ENCODE measurements at places on chromosomes 16 and 17.

GRCh38 chr16:51306886-51307595 is 156.0 kb upstream of the SALL1 start:
- DNase-seq = no peak

DNA sequence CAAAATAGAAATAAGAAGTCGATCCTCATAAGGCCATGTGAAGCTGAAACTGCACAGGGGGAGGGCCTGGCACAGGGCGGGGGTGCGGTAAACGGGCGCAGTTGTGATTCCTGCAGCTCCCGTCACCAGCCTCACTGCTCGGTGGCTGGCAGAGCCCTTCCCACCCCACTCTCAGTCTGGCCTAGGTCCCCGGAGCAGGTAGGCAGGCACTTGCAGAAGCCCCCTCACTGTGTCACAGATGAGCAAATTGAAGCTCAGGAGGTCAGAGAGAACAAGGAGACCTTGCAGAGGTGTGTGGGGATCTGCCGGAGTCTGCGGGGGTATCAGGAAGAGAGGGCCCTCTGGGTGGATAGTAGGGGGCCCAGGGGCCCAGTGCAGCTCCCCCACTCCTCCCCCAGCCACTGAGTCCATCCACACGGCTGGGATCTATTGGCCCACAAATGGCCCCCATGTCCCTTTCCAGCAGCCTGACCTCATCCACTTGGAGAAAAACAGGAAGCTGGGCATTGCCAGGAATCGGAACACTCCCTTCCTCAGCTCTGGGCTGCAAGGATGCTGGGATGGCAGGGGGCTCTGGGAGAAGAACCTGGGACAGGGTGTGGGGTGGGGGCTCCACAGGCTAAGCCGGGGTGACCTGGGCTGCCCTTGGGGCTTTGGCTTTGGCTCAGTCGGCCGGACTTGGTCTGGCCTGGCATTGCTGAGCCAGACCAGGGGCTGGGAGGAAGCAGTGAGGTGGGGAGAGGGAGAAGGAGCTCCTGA is 21.4 kb upstream of the MAP3K14 start:
- DNase-seq = no peak

GRCh38 chr16:89346869-89347268 is 129.4 kb downstream of the ZNF778 start:
- no peak for DNase-seq

GRCh38 chr17:78127888-78128550 is 536 bp downstream of the TMC6 start:
- no peak for DNase-seq

DNA sequence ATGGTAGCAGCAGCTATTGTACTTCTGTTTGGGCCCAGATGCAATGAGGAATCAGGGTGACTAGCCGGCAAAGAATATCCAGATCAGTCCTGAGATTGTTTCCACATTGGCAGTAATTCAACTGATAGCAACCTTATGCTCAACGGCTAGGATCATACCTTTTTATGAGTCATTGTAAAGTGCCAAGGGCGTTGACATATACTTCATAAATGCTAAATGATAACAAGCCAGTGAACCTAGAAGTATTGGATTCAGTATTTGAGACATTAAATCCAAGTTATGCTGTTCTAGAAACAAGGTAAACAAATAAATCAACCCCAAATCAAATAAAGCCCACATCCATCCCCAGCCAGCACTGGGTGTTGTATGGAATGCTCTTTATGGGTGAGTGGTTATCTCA is 207.1 kb upstream of the ZFHX3 start:
- no peak for DNase-seq

DNA sequence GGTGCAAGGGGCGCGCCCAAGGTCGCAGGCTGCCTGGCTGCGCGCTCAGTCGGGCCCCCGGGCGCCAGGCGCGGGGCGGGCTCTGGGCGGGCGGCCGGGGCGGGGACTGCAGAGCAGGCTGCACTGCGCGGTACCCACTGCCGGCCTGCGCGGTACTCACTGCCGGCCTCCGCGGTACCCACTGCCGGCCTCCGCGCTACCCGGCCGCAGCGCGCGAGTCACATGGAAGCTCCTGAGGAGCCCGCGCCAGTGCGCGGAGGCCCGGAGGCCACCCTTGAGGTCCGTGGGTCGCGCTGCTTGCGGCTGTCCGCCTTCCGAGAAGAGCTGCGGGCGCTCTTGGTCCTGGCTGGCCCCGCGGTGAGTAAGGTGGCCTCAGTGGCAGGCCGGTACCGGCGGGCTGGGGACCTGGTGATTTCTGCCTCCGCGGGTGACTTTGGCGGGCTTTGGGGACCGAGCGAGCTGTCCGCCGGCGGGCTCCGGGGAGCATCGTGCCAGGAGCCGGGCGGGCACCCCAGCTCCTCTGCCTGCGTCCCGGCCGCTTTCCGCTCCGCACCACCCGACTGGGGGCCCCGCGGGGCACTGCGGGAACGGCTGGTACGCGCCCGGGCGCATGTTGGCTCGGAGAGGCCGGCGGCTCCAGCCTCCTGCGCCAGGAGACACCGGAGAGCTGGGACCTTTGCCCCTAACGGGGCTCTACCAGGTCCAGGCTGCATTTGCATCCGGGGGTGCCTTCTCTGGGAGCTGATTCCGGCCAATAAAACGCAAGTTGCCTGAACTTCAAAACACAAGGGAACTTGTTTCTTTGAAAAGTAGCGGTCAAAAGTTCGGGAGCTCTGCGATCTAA is at the start of gene SLC47A1:
Gene SLC47A1, plus strand, starts transcription at position 137 of the 844 bp plus-strand sequence. Its CDS starts 86 bp downstream, at position 223.
- no peak for DNase-seq

DNA sequence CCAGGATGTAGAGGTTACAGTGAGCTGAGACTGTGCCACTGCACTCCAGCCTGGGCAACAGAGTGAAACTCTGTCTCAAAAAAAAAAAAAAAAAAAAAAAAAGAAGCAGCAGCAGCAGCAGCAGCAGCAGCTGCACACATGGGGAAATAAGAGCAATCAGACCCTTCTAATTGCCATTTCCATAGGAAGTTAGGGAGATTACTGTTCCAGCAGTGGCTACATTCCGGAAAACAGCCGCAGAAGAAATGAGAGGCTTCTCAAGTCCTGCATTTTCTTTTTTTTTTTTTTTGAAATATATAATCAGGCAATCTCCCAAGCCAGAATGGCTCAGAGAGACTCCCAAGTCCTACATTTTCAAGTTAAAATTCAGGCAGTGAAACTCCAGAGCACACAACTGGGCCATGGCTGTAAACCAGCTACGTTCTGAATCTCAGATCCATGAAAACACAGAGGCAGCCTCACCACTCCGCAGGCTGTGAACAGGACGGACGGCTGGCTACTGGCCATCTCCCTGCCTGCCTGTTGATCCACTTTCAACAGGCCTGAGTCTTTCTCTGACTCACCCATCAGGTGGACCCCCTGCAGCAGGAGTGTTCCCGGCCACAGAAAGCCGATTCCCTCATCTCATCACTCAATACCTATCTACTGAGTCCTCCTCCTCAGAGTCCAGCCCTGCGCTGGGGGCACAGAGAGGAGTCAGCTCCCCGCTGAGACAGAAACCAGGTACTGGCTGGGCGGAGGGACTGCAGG is 15.0 kb downstream of the TRPV1 start:
- no peak for DNase-seq

GRCh38 chr17:57739402-57740234 is 5.5 kb downstream of the CCDC182 start:
- no peak for DNase-seq

DNA sequence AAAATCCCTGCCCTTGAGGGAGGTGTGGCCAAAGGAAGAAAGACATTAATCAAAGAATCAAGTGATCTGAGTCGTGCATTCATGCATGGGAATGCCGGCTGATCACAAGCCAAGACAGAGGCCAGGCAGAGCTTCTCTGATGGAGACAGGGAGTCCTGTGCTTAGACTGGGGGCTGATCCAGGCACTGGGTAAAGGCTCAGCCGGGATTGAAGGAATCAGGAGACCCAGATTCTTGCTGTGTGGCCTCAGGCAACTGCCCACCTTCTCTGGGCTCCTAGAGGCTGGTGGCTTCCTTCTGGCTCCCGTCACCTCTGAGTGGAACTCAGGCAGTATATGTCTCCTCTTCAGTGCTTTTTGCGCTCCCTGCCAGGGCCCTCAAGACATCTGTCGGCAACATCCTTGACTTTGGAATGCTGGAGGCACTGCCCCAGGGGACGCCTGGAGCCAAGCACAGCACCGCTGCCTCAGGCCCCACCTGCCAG is 17.7 kb downstream of the RAI1 start:
- no peak for DNase-seq

DNA sequence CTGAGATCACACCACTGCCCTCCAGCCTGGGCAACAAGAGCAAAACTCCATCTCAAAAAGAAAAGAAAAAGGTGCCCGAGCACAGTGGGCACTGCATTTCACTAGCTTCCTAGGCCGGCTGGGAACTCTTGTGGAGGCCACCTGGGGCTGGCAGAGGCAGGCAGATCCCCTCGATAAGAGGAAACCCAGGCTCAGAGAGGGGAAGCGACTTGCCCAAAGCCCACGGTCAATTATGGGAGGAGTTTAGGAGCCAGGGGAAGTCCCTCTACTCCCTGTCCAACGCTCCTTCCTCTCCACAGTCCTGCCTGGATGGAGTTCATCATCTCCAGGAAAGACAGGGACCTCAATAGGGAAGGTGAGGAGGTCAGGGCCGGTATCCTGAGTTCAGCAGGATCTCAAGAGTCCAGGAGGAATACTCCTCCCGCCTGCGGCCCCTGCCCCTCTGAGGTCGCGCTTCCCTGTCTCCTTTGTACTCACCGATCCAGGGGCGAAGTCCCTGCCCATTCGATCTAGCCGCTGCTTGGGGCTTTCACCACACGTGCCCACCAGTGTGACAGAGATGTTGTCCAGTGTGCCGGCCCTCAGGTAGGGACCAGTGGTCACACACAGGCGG is 841 bp downstream of the ALOXE3 start:
- no peak for DNase-seq

DNA sequence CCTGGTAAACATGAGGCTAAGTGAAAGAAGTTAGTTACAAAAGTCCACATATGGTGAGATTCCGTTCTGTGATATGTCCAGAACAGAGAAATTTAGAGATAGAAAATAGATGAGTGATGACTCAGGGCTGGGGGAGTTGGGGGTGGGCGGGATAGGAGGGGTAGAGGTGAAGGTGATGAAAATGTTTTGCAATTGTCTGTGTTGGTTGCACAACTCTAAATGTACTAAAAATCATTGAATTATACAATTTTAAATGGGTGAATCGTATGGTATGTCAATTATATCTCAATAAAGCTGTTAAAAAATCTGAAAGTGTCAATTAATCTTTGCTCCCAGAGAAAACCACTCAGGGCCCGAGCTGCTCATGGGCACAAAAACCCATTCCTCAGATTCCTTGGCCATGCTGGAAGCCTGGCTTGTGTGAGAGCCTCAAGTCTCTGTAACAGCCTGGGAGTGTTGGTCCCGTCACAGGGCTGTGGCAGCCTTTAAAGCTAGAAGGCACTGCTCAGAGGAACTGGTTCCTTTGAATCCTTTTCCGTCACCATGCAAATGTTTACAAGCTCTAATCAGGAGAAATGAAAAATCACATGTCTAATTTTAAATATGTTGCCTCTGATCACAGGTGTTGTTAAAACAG is 225.3 kb downstream of the WWOX start:
- no peak for DNase-seq

DNA sequence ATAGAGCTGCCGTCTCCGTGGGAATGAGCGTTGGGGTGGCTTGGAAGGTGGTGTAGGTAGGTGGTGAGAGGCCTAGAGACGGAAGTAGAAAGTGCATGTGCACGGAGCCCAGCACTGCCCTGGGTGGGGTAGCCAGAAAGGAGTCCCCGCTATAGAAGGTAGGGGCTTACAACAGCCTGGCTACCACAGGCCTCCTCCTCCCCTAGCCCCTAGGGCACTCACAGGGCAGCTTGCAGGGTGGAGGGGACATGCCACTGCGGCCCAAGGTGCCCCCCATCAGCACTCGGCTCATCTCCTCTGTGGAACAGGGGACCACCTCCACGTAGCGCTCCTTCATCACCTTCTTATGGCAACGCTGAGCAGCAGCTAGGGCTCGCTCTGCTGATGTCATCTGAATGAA is 5.0 kb downstream of the ESRP2 start:
- DNase-seq = no peak

GRCh38 chr16:58462997-58463941 is 36.7 kb upstream of the NDRG4 start:
- DNase-seq = no peak

GRCh38 chr17:80921159-80921558 is 70.5 kb upstream of the CHMP6 start:
- no peak for DNase-seq

DNA sequence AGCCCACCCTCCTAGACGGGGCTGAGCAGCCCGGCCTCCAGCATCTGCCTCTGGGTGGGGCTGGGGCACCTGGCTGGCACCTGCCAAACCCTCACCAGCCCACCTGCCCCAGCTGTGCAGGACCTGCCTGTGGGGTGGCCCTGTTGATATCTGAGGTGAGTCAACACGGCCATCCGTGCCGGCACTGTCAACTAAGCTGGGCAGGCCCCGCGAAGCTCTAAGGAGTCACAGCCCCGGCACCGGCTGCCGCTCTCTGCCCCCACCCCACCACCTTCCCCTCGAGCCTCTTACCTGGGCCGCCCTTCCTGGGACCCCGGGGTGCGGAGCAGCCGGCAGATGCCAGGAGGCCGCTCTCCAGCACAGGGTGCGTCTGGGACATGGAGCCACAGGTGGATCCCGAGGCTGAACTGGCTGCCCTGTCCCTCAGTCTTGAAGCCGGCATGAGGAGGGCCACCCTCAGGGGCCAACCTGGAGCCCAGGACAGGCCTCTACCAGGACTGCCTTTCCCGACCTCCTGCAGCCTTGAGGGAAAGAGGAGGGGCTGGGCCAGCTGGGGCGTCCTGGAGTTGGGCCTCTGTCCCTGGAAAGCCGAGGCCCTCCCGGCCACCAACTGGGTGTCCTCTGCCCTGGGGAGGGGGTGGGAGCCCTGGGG is 515 bp downstream of the CBFA2T3 start:
- DNase-seq = no peak

DNA sequence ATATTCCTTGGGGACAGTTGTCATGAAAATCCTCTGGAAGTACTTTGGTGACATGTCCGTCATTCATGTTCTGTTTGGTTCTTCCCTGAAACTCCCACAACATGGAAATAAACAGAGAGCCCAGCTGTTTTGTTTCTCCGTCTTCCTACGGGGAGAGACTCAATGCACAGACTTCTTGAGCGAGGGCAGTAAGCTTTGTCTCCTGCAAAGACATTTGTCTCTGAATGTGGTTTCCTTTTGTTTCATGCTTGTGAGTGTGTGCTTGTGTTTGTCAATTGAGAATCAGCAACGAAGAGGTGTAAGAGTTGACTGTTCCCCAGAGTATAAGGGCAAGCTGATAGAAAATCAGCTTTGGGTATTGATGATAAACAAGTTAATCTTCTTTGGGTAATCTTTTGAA is 643.0 kb upstream of the RBFOX1 start:
- DNase-seq = no peak

GRCh38 chr16:83727018-83727417 is 80.8 kb upstream of the HSBP1 start:
- DNase-seq = no peak

- DNase-seq = no peak
Observed at GRCh38 chr16:54579106-54579728, 292.6 kb upstream of the IRX3 start.

Measured in retinal pigment epithelial cell (primary cell).